CD4-positive, alpha-beta T cell (primary cell): ENCODE measurements at places on chromosomes 12 and 14. TPM values are rescaled to one million over a fixed set of nuclear protein-coding genes. Genes with fewer than 3 reads are reported as not detected.

DNA sequence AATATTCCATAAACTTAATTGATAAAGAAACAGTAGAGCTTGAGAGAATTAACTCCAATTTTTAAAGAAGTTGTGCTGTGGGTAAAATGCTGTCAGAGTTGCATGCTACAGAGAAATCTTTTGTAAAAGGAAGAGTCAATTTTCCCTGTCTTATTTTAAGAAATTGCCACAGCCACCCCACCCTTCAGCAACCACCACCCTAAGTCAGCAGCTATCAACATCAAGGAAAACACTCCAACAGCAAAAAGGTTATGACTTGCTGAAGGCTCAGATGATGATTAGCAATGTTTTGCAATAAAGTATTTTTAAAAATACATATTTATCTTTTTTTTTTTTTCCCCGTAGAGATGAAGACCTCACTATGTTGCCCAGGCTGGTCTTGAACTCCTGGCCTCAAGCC, 6.5 kb upstream of the DRAM1 start:
- H3K27me3 ChIP-seq = no peaks in the 10 kb centered on the region
- no peak overlapping the region for H3K4me3 ChIP-seq
- no peaks in the 10 kb centered on the region for H3K36me3 ChIP-seq
- H3K27ac ChIP-seq = no peak overlapping the region
- H3K4me1 ChIP-seq = no peaks in the 10 kb centered on the region
- DNase-seq = no peak

DNA sequence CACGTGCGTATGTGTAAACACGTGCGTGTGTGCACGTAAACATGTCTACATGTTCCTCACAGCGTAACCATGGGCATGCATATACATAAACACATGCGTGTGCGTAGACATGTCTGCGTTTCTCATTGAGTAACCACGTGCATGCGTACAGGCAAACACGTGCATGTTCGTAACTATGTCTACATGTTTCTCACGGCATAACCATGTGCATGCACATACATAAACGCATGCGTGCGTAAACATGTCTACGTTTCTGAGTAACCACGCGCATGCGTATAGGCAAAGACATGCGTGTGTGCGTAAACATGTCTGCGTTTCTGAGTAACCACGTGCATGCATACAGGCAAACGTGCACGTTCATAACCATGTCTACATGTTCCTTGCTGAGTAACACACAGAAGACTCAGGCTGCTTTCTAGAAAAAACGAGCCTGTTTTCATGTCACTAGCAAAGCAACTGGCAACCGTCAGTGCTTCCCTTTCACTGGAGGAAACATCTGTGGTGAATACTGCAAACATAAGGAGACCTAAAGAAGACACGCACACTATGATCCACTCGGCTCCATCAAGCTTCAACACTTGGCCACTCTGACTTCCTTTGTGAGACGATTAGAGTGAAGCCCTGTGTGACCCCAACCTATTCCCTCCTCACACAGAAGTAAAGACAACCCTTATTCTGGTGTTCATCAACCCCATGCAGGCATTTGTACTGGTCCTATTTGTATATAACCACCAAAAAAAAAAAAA, 28.8 kb downstream of the POLE start:
- no peak for DNase-seq
- no peaks in the 10 kb centered on the region for H3K27me3 ChIP-seq
- no peak overlapping the region for H3K4me3 ChIP-seq
- H3K27ac ChIP-seq = no peak overlapping the region
- H3K36me3 ChIP-seq = peaks cover 91% of the 10 kb centered on the region

GRCh38 chr14:45249856-45250575, 3.0 kb downstream of the MIS18BP1 start:
- peak overlapping the region; percentile 19 for H3K4me3 ChIP-seq
- no peak for DNase-seq
- H3K36me3 ChIP-seq = no peaks in the 10 kb centered on the region
- peaks cover 28% of the 10 kb centered on the region for H3K4me1 ChIP-seq
- no peaks in the 10 kb centered on the region for H3K27me3 ChIP-seq
- H3K27ac ChIP-seq = no peak overlapping the region

- H3K4me1 ChIP-seq = no peaks in the 10 kb centered on the region
- peaks cover 51% of the 10 kb centered on the region for H3K36me3 ChIP-seq
- H3K4me3 ChIP-seq = no peak overlapping the region
- DNase-seq = no peak
- H3K27ac ChIP-seq = no peak overlapping the region
- H3K27me3 ChIP-seq = no peaks in the 10 kb centered on the region
These were observed 16.4 kb upstream of the SRP54 start for GRCh38 chr14:34966413-34966812.

- no peak overlapping the region for H3K27ac ChIP-seq
- DNase-seq = no peak
- no peaks in the 10 kb centered on the region for H3K36me3 ChIP-seq
- no peaks in the 10 kb centered on the region for H3K27me3 ChIP-seq
- H3K4me1 ChIP-seq = peaks cover 25% of the 10 kb centered on the region
These were observed 130.3 kb upstream of the NUDT4 start for GRCh38 chr12:93247313-93247991.

GRCh38 chr12:108173160-108173559, 44.1 kb downstream of the WSCD2 start:
- no peaks in the 10 kb centered on the region for H3K36me3 ChIP-seq
- no peak overlapping the region for H3K27ac ChIP-seq
- H3K4me1 ChIP-seq = no peaks in the 10 kb centered on the region

- no peak overlapping the region for H3K4me3 ChIP-seq
- H3K27me3 ChIP-seq = no peaks in the 10 kb centered on the region
- no peak overlapping the region for H3K27ac ChIP-seq
- peaks cover 5% of the 10 kb centered on the region for H3K36me3 ChIP-seq
- no peaks in the 10 kb centered on the region for H3K4me1 ChIP-seq
- DNase-seq = no peak
These were observed 15.8 kb downstream of the DTD2 start for GRCh38 chr14:31441273-31442111.

- H3K4me1 ChIP-seq = no peaks in the 10 kb centered on the region
- DNase-seq = no peak
- H3K36me3 ChIP-seq = no peaks in the 10 kb centered on the region
These were observed 6.7 kb upstream of the FAM222A start for GRCh38 chr12:109706747-109707469.

DNA sequence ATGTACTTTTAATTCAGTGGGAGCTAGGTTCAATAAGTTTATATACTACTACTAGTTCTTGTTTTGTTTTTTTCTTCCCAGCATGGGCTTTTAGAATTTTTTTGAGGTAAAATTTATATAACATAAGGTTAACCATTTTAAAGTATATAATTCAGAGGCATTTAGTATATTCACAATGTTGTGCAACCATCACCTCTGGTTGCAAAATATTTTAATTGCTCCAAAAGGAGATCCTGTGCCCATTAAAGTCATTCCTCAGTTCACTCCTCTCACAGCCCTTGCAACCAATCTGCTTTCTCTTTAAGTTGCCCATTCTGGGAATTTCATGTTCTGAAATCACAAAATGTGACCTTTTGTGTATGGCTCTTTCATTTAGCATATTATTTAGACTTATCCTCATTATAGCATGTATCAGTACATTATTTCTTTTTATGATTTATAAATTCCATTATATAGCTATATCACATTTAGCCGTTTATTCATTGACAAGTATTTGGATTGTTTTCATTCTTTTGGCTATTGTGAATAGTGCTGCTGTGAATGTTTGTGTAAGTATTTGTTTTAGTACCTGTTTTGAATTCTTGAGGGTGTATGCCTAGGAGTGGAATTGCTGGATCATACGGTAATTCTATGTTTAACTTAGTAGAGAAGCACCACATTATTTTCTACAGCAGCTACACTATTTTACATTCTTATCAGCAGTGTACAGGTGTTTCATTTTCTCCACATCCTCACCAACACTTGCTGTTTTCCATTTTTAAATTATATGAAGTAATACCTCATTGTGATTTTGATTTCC, 59.1 kb downstream of the ARHGAP5 start:
- peaks cover 8% of the 10 kb centered on the region for H3K36me3 ChIP-seq
- no peaks in the 10 kb centered on the region for H3K27me3 ChIP-seq
- no peak overlapping the region for H3K4me3 ChIP-seq
- H3K4me1 ChIP-seq = no peaks in the 10 kb centered on the region

DNA sequence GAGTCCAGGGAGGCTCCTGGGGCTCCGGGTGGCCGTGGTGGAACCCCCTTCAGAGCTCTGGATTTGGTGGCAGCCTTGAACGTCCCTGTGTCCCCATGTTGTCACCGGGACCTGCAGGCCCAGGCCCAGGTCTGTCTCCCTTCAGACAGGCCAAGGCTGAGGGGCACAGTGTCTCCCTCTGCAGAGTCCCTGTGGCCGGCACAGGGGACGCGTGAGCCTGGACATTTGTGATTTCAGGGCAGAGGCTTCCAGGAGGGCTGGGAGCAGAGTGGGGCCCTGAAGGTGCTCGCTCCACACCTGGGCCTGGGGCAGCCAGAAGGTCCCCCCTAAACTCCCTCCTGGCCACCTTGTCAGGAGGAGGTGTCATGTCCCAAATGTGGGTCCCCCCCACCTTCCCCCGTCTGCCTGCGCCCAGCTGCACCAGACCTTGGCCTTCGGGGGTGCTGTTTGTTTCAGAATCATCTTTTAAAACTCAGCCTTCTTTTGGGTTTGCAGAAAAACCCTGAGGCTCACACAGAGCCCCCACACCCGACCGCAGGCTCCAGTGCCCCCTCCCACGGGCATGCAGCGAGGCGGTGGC, 47.6 kb downstream of the KIF26A start:
- H3K36me3 ChIP-seq = no peaks in the 10 kb centered on the region
- no peak overlapping the region for H3K4me3 ChIP-seq

DNA sequence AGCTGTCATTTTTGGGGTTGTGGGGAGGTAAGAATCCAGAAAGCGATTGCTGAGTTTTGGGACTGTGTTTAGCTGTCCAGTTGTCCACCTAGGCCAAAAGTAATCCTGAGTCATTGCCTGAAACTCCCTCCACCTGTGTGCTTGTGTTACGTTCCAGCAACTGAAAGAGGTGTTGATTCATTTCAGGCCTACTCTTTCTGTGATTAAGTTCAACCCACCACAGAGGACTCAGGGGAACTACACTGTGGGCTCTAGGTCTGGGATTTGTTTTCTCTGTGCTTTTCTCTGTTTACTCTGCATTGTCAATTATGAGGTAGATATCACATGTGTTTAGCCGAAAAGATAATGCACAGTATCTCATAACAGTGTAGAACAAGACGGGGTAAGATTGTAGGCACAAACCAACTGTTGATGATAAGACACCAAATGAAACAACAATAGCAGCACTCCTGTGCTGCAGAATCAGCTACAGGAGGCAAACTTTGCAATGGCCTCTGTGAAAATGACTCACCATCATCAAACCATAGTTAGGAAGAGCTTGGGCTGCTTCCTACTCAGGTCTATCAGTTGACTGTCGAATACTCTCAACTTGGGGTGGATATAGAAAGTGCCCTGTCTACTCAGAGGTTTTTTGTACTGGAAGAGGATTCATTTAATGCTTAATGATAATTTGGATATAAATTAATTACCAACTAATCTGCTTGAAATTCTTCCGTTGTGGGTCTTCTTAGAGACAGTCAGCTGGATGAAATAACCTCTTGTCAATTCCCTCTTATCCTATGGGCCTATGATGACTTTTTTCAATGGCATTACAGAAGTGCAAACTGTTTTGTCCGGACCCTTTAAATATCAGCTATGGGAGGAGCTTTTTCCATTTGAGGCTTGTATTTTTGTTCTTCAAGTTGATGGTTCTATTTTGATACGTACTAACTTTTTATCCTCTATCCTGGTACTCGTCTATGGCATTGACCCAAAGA, 385.9 kb downstream of the BMP4 start:
- H3K4me3 ChIP-seq = no peak overlapping the region
- no peak for DNase-seq
- no peaks in the 10 kb centered on the region for H3K4me1 ChIP-seq

DNA sequence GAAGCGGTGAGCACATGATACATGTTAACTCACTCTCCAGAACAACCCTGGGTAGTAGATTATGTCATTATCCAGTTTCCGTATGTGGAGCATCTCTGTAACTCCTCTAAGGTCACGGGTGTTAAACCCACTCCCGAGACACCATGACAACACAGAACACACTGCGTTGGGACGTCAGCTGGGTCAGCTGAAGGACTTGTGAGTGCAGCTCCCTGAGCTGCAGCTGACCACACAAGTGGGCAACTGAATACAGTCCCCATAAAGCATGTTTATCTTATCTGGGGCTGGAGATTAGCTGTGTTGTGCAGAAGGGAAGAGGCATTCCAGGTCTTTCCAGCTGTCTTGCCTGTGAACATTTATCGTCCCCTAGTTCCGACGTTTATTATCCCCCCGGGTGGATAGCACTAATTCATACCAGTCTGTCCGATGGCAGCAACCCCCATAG, 211.5 kb downstream of the CHST11 start:
- no peaks in the 10 kb centered on the region for H3K27me3 ChIP-seq
- no peak overlapping the region for H3K27ac ChIP-seq
- peaks cover 7% of the 10 kb centered on the region for H3K36me3 ChIP-seq
- no peak for DNase-seq
- no peak overlapping the region for H3K4me3 ChIP-seq
- peaks cover 47% of the 10 kb centered on the region for H3K4me1 ChIP-seq

- no peaks in the 10 kb centered on the region for H3K36me3 ChIP-seq
- DNase-seq = no peak
- no peaks in the 10 kb centered on the region for H3K27me3 ChIP-seq
- no peak overlapping the region for H3K4me3 ChIP-seq
- peaks cover 10% of the 10 kb centered on the region for H3K4me1 ChIP-seq
- no peak overlapping the region for H3K27ac ChIP-seq
These were observed 26.7 kb downstream of the SLC35E3 start for GRCh38 chr12:68772714-68773113.

DNA sequence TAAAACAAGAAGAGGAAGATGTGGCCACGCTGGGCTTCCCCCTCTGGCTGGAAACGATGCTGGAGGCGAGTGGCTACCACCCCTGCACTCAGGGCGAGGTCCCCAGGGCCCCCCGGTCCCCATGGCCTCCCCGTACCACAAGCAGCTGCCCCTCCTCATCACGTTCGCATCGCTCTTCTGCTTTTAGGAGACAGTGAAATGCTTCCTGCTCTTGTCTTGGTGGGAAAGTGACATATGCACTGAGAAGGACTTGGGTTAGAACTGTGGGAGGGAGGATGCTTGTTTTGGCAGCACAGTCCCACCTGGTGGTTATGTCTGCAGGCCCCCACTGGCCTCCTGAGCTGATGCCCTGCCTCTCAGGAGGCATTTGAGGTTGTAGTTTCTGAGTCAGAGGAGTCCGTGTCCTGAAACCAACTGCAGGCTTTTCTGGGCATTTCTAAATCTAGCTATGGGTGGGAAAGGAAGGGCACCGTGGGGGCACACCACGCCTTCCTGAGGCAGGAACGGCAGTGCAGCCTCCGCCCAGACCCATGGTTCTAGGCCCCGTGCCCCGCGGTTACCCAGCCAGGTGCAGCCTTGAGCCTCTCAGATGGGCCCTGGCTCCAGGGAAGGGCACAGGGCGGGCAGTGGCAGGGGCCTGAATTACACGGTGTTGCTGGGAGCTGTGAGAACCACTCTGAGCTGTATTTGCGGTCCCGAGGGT, 139.3 kb downstream of the ADGRD1 start:
- H3K27me3 ChIP-seq = no peaks in the 10 kb centered on the region
- H3K4me1 ChIP-seq = peaks cover 12% of the 10 kb centered on the region
- H3K4me3 ChIP-seq = no peak overlapping the region
- H3K36me3 ChIP-seq = no peaks in the 10 kb centered on the region
- no peak for DNase-seq

Gene CCDC198
- total RNA-seq = not detected

Gene PMCH
- total RNA-seq = not detected

Gene SLCO1B1
- not detected for total RNA-seq

Gene GALC
- total RNA-seq = 14.7 TPM

Gene GPRC5D
- total RNA-seq = not detected

Gene CSRP2
- total RNA-seq = not detected

Gene MGAT4C
- total RNA-seq = not detected

Gene MRPS35
- 22.1 TPM for total RNA-seq

Gene RASAL1
- total RNA-seq = 2.7 TPM

Gene SLC22A17
- total RNA-seq = 19.5 TPM

Gene AMN
- total RNA-seq = 2.6 TPM

Gene PRMT5
- 19.3 TPM for total RNA-seq
